Airway epithelial cell (primary cell): ENCODE measurements at places on chromosomes 3 and 15. TPM values are rescaled to one million over a fixed set of nuclear protein-coding genes. Genes with fewer than 3 reads are reported as not detected.

Gene CLDN18
- not detected in 2 replicates for total RNA-seq

Gene CNTN3
- 0.56 and 1.2 TPM in 2 replicates for total RNA-seq

Gene MCF2L2
- 0.05 and 0.28 TPM in 2 replicates for total RNA-seq

Gene NRROS
- total RNA-seq, result 0.07 and 0.33 TPM in 2 replicates

Gene CHRM5
- total RNA-seq, result not detected in 2 replicates

Gene CHST2
- total RNA-seq, result 3.5 and 3.9 TPM in 2 replicates

Gene GHRL
- total RNA-seq, result not detected in 2 replicates

Gene MELTF
- 10.5 and 14.3 TPM in 2 replicates for total RNA-seq

Gene PLS1
- total RNA-seq, result 11.1 and 18.2 TPM in 2 replicates

Gene CHL1
- 0.05 and 0.85 TPM in 2 replicates for total RNA-seq

Gene SLC28A1
- total RNA-seq, result not detected in 2 replicates

Gene SLC22A14
- total RNA-seq, result not detected in 2 replicates

Gene NR1I2
- total RNA-seq, result not detected in 2 replicates

Gene SLC7A14
- not detected in 2 replicates for total RNA-seq

Gene CHCHD6
- 26.4 and 32.6 TPM in 2 replicates for total RNA-seq

Gene CFAP20DC
- total RNA-seq, result 9.4 and 11.1 TPM in 2 replicates

Gene FRG2C
- not detected in 2 replicates for total RNA-seq

Gene AP2M1
- total RNA-seq, result 249 and 343 TPM in 2 replicates

Gene ARL14
- 0.42 and 1.1 TPM in 2 replicates for total RNA-seq

Gene ANKRD34C
- not detected in 2 replicates for total RNA-seq

Gene CDCP1
- 37.9 and 62.0 TPM in 2 replicates for total RNA-seq

Gene SCAANT1
- not detected in 2 replicates for total RNA-seq

Gene MESP2
- total RNA-seq, result 0.37 and 0.42 TPM in 2 replicates

Gene CCNB2
- total RNA-seq, result 61.9 and 64.3 TPM in 2 replicates

Gene GPR176
- 3.6 and 6.9 TPM in 2 replicates for total RNA-seq

Gene C3orf22
- total RNA-seq, result not detected in 2 replicates

Gene KIF15
- 4.5 and 6.9 TPM in 2 replicates for total RNA-seq

Gene SAMD7
- total RNA-seq, result not detected in 2 replicates

Gene GOLGA8A
- 3.1 and 9.0 TPM in 2 replicates for total RNA-seq

Gene SOX2
- total RNA-seq, result 20.7 and 24.8 TPM in 2 replicates

Gene FGF12
- total RNA-seq, result 0.14 TPM in 1 of 2 replicates, not detected in the other

Gene GATM
- 0.37 and 1.2 TPM in 2 replicates for total RNA-seq

Gene RBMS3
- total RNA-seq, result 9.4 and 28.3 TPM in 2 replicates

Gene LRRC31
- not detected in 2 replicates for total RNA-seq

Gene TRPM1
- total RNA-seq, result 0.07 TPM in 1 of 2 replicates, not detected in the other

Gene LEKR1
- total RNA-seq, result 0.09 and 0.71 TPM in 2 replicates

Gene SUSD5
- 0.88 and 1.1 TPM in 2 replicates for total RNA-seq

Gene GPR62
- total RNA-seq, result 0.23 TPM in 1 of 2 replicates, not detected in the other

Gene NPAP1
- not detected in 2 replicates for total RNA-seq

Gene IFT57
- 32.3 and 46.0 TPM in 2 replicates for total RNA-seq

Gene STARD5
- total RNA-seq, result 4.1 and 10.8 TPM in 2 replicates
